ENCODE measurements at places on chromosomes 12 and 14.

DNA sequence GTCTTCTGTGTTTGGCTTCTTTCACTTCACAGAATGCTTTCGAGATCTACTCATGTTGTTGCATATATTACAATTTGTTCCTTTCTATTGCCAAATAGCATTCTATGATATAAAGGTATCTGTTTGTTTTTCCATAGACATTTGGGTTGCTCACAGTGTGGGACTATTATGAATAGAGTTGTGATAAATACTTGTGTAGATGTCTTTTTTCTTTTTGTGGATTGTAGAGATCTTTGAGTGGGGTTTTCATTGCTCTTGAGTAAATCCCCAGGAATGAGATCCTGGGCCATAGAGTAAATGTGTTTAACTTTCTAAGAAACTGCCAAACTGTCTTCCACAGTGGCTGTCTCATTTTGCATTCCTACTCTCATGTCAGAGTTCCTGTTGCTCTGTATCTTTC is 24.9 kb upstream of the CEBPE start:
- no peak for DNase-seq

- DNase-seq: no peak
These were observed 531.4 kb upstream of the LMO3 start for GRCh38 chr12:17137396-17137795.

DNA sequence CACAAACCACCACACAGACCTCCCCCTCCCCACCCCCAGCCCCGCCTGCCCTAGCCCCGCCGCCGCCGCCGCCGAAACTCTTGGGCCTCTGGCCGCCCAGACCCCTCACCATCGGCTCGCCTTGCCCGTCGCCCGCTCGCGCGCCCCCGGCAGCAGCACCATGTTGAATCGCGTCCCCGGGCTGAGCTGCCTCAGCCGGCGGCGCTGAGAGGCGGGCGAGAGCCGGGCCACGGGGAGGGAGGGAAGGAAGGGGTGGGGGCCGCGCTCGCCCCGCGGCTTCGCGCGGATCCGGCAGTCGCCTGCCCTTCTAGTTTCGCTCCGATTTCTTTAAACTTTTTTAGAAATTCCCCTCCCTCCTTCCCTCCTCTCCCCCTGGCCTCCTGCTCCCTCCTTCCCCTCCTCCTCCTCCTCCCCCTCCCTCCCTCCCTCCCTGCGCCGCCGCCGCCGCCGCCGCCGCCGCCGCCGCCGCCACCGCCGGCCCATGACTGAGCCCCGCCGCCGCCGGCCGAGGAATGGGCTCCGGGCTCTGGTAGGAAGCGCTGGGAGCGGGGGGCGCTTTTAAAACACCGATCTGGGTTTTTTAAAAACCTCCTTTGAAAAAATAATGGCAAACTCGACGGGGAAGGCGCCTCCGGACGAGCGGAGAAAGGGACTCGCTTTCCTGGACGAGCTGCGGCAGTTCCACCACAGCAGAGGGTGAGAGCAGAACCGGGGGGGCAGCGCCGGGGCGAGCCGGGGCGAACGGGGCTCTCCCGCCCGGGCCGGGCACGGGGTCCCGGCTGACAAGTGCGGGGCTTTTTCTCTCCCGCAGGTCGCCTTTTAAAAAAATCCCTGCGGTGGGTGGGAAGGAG is at the start of gene ARID2:
Gene ARID2, plus strand, starts transcription at position 474 of the 851 bp plus-strand sequence. Its CDS starts 131 bp downstream, at position 605.
- DNase-seq: peak; percentile 80

GRCh38 chr14:103762541-103762940 is 46.9 kb downstream of the ZFYVE21 start:
- no peak for DNase-seq

DNA sequence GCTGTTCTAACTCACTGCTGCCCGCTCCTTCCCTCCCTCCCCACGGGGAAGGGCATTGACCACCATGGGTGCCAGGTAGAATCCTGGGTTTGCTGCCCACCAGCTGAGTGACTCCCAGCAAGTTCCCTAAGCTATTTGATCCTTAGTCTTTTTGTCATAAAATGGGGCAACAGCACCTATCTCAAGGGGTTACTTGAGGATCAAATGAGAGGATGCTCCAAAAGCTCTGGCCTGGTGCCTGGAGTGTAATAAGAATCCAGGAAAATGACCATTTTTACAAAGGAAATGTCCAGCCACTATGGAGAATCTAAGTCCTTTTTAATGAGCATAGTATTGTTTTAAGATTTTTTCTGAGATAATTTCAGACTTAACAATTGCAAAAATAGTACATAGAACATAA is 61.4 kb upstream of the CMKLR1 start:
- no peak for DNase-seq

DNA sequence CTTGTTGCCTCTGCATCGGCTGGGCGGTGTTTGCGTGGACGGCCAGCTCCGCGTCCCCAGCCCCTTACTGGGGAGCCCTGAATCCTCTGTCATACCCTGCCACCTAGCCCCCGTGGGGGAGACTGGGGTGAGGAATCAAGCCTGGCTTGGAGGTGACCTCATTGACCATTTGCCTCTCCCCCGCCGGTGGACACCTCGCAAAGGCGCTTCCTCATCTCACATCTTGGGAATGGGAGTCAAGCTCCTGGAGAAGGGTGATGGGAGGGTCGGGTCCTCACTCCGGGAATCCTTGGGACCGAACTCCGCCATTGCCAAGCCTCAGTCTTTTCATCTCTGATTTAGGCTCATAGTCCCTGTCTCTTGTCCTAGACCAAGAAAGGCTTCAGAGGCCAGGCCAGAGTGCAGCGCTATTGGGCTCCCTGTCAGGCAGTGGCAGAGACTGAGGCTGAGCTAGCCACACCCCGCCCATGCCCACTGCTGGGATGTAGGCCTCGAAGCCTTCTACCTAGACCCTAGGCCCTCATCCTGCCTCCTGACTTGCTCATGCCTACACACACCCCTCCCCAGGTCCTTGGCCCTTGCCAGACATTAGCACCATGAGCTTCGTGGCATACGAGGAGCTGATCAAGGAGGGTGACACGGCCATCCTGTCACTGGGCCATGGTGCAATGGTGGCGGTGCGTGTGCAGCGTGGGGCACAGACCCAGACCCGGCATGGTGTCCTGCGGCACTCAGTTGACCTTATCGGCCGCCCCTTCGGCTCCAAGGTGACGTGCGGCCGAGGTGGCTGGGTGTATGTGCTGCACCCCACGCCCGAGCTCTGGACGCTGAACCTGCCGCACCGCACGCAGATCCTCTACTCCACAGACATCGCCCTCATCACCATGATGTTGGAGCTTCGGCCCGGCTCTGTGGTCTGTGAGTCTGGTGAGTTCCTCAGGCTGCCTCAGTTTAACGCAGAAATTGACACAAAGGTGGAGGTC is 678 bp downstream of the TRMT61A start:
- DNase-seq: no peak

- DNase-seq: no peak
These were observed 27.7 kb downstream of the WBP11 start for GRCh38 chr12:14775636-14775980.

GRCh38 chr14:52837451-52837850 is 46.0 kb upstream of the GNPNAT1 start:
- DNase-seq: no peak

- no peak for DNase-seq
These were observed 150.8 kb downstream of the TTC8 start for GRCh38 chr14:88975043-88975830.

GRCh38 chr14:91367173-91368171 is 50.1 kb downstream of the CCDC88C start:
- peak; percentile 64 for DNase-seq

- peak; percentile 25 for DNase-seq
These were observed 574 bp upstream of the FANCM start for GRCh38 chr14:45135156-45135555.

GRCh38 chr12:8936735-8937134 is 12.7 kb downstream of the M6PR start:
- no peak for DNase-seq

GRCh38 chr14:104521816-104522745 is 57.5 kb upstream of the C14orf180 start:
- DNase-seq: no peak

- DNase-seq: no peak
These were observed 39.9 kb downstream of the TMEM132D start for GRCh38 chr12:129863938-129864337.

GRCh38 chr12:2765052-2765451 is 29.7 kb upstream of the FKBP4 start:
- DNase-seq: no peak

DNA sequence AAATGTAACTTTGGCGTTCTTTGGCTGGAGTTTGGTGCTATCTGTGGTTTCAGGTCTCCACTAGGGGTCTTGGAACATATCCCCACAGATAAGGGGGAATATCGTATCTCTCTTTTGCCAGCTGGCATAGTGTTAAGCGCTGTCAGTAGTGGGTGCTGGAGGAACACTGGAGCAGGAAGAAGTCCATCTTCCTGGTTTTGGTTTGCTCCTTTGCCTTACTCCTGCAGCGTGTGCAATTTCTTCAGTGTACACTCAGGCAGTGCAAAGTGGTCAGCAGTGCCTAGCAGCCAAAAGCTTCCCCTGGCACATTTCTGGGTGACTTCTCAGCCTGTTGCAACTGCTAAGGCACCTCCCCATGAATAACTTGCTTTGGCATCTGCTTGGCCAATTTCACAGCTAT is 11.7 kb upstream of the RIPK3 start:
- no peak for DNase-seq

DNA sequence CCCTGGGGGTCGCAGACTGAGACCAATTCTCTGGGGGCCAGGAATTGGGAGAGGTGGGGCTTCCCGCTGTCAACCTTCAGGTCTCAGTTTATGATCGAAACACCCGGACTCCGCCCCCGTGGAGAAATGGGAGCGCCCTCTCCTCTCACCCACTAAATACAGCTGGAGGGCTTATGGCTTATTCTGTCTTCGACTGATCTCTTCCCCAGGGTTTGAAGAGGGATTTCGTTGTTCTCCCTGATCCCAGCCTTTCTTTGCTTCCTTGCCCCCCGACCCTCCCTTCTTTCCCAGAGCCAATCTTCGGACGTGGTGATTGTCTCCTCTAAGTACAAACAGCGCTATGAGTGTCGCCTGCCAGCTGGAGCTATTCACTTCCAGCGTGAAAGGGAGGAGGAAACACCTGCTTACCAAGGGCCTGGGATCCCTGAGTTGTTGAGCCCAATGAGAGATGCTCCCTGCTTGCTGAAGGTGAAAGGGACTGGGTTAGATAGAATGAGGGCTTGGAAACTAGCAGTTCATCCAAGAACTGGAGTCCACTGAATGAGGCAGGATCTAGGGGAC is 607 bp downstream of the OS9 start:
- DNase-seq: no peak

GRCh38 chr12:113195598-113195997 is 10.1 kb downstream of the RITA1 start:
- DNase-seq: no peak

DNA sequence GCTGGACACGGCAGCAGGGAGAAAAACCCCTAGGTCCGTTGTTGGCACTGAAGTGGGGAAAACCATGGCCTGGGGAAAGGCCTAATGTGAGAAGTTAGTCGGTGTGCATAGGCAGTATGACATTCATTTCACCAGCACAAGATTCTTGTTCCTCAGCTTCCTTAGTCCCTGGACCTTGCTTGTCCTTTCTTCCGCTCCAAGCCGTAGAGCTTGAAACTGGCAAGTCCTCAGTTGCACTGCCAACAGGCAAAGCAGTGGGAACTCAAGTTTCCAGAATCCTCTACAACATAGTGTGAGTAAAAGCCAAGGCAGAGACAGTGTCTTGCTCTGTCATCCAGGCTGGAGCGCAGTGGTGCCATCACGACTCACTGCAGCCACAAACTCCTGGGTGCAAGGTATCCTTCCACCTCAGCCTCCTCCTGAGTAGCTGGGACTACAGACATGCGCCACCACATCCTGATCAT is 138.5 kb upstream of the AMIGO2 start:
- no peak for DNase-seq

DNA sequence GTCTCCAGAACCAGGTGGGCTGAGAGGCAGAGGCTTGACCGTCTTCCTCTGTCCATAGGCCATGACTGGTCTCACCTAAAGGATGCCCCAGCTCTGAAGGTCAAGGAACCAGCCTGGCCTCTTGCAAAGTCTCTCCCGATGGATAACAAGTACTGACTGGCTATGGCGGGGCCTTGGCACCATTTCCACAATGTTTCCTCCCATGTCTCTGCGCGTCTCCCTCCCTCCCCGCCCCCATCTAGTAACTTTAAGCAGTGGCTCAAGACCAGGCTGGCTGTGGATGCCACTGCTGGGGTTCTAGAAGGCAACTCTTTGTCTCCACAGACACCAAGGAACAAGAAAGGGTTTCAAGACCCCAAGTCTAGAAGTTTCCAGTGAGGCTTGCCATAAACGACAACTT is 275.5 kb downstream of the DPF3 start:
- no peak for DNase-seq

DNA sequence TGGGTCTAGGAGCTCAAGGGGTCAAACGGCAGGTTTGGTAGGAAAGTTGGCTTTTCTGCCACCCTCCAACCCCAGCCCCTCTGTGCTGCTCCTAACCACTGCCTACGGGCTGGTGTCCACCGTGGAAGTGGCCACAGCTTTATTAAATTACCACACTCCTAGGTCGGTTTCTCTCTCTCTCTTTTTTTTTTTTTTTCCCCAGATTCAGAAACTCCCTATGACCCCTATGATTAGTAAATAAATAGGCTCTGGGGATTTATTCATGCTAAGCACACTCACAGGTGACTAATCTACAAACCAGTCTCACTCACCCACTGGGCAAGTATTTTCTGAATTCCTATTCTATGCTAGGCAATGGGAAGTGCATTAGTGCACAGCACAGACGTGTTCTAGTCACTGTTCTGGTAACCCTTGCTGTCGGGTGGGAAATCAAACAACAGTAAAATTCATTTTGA is 8.7 kb upstream of the DDX47 start:
- no peak for DNase-seq

DNA sequence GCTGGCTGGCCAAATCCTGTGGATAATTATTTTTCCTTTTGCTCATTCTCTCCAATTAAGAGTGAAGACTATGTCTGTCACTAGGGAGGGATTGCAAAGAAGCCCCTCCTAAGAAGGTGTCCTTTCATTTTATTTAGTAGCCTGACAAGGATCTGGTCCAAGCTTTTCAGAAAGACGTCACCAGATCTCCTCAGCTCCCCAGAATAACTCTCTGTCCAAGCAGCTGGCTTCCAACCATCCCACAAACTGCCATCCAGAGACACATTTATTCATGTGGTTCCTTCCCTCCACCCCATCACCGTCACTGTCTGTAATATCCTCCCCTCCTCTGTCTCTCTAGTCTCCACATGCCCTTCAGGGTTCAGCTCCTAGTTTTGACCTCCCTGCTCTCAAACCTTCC is 69.9 kb downstream of the PPM1H start:
- DNase-seq: no peak

DNA sequence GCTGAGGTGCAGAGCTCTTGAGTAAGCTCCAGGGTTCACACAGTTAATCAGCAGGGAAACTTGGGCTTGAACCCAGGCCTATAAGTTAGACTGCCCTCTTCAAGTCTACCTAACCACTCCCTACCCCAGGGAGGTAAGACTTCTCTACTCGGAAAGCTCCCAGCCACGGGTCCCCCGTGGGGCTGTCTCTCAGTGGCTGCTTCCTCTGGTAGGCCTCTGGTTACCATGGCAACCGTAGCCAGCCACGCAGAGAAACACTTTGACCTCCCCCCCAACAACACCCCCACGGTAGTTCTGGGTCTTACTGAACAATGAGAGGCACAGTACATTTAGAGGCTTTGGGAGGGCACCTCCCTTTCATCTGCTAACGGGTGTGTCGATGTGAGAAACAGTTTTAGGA is 245.2 kb downstream of the AACS start:
- DNase-seq: no peak

All from mesendoderm (in vitro differentiated cells).